RCC 7860 (cell line): ENCODE measurements at places on chromosomes 11 and 22.

GRCh38 chr11:31408201-31408600, 38.5 kb downstream of the DNAJC24 start:
- DNase-seq = no peak

- no peak for DNase-seq
Measured at GRCh38 chr11:83069441-83070043, 2.2 kb downstream of the RAB30 start.

- no peak for DNase-seq
Measured at GRCh38 chr11:127454856-127455255, 454.3 kb upstream of the KIRREL3 start.

DNA sequence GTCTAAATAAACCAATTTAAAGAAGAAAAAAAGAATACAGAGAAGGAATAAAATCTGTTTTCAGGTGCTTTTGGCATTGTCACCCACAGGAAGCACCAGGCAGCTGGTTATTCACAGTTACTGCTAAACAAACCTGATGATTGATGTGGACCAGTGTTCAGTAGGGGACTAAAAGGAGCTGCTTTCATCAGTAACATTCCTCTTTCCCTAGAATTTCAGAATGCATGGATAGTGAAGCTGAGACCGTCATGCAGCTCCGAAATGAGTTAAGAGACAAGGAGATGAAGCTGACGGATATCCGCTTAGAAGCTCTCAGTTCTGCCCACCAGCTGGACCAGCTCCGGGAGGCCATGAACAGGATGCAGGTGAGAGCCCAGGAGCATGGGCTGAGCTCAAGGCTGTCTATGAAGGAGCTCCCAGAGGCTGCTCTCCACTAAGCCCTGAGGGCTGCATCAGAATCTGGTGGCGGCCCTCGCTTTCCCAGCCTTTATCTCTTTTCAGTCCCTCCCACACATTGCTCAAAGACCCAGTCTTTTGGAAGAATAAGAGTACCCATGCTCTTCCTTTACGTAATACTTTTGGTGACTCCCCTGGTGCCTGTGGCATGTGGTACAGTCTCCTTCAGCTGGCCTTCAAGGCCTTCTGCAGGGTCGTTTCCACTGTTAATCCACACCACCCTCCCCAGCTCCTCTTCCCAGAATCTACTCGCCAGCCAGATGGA, 69.5 kb downstream of the DBX1 start:
- DNase-seq = no peak

GRCh38 chr11:66363187-66363601, 8.4 kb downstream of the SLC29A2 start:
- no peak for DNase-seq

DNA sequence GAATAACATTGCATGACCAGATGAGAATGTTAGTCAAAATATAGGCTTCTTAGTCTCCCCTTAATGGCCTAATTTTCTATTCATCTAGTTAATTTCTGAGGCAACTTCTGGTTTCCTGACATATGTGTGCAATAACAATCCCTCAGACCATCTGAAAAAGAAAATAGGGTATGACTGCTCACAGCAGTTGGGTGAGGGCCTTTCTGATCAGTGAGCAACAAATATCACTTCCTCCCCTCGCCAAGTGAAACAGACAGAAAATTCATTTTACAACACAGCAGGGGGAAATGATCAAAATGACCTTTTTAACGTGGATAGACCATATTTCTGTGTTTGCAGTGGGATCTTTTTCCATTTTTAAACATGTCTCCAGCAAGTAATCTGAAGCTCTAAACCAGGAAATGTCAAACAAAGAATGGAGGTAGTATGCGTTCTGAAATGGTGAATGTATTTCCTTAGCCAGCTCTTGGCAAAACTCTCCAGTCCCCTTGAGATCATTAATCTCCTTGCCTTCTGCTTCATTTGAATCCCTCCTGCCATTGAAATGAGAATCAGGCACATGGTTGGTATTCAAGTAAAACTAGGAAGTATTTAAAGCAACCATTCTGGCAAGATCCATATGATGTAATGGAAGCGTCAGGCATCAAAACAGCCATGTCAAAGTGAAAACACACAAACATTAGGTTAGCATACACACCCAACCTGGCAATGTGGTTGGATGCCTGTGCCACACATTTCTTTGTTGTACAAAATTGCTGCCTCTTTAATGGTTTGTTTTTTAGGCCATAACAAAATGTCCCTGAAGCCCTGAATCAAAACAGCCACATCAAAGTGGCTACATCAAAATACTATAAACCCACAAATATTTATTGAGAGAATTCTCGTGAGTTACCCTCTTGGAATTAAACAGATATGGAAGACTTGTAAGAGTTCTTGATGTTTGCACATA, 100.1 kb downstream of the SLC1A2 start:
- DNase-seq = no peak

DNA sequence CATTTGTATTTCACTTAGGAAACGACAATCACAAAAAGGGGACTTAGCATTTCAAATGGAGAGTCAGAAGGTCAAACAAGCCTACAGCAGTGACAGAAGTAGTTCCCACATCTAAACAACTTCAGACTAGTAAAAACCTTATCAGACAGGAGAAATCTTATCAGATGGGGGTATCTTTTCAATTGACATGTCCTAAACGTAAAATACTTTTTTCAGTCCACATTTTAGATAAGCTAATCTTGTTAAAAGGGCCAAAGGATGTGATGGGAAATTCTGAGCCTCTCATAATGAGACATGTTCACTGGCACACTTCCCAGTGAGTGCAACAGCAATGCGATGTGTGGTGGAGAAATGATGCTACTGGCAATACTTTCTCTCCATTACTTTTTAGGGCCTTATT, 2.4 kb downstream of the MAPK1 start:
- DNase-seq = peak; percentile 11

DNA sequence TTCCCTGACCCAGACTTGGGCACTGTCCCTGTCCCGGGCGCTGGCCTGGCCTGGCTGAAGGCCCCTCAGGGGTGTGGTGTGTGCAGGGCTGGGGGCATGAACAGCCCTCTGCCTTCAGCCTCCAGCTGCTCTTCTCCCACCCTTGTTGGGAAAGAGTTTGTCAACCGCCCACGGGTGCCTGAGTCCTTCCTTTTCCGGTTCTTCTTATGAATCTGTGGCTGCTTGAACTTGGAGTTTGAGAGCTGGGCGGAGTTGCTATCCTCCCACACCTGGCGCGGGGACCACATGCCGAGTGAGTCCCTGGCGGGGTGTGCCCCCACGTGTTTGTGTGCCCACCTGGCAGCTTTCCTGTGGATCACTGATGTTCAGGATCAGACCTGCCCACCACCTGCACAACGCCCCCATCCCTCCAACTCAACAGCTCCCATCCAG, 13.4 kb downstream of the NFAM1 start:
- DNase-seq = no peak

DNA sequence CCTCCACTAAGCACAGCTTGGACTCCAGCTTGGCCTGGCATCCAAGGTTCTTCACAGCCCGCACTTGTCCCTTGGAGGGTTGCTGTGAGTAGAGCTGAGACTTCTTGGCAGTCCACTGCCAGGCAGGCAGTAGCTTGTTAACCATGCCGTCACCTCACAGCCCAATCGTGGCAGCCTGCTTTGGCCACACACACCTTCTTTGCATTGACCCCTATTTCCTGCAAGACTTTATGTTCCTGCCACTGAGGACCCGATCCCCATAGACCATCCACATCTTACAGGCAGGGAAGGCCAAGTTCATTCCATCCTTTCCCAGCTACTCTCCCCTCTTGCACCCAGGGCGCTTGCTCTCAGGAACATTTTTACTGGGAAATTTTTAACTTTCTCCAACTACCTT, 2.5 kb upstream of the PYGM start:
- DNase-seq = no peak

- no peak for DNase-seq
Measured at GRCh38 chr11:47282462-47282861, 12.5 kb downstream of the MADD start.

DNA sequence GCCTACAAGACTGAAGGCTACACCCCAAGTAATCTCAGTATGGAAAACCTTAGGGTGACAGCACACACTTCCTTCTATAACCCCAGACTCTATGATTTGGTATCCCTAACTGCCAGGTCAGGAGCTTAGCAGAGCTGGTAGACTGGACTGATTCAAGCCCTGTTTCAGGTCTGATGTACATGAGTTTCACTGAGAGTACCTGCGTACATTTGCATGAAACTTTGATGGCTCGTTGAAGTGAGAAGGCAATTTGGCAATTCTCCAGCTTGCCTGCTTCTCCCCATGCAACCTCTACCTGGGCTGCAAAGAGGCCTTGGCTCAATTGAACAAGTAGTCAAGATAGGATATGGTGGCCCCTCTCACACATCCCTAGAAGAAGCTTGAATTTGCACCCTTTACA, 10.2 kb downstream of the FIBIN start:
- no peak for DNase-seq

DNA sequence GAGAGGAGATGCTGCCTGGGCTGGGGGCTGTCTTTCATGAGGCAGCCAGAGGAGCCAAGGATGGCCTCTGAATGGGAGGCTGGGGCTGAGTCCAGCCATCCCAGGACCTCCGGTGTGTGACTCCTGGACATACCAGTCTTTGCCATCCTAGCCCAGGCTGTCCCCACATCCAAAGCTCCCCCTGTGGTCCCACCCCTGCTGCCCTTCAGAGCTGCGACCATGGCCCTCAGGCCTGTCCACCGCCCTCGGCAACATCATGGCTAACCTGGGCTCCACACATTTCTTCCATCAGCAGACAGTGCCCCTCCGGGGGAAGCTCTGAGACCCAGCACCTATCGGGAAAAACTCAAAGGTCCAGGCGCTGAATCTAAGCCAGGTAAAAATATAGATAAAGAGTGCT, 324.4 kb downstream of the MN1 start:
- no peak for DNase-seq

DNA sequence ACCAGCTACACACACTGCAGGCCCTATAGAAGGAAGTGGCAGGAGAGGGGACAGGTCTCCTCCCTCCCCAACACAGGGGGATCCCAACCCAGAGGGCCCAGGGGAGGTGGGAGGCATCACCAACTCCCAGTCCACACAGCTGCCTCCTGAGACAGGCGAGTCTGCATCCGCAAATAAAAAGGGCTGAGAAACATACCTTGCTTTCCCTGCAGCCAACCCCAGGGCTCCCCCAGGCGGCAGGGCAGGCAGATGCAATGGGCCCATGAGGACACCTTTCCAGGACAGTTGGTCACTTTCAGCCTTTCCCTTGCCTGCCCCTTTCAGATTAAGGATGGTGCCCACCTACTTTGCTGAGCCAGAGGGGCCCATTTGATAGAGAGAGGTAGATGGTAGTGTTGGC, 180.0 kb downstream of the BRD1 start:
- no peak for DNase-seq

GRCh38 chr11:92225568-92226330, 1.1 kb downstream of the FAT3 start:
- DNase-seq = no peak

DNA sequence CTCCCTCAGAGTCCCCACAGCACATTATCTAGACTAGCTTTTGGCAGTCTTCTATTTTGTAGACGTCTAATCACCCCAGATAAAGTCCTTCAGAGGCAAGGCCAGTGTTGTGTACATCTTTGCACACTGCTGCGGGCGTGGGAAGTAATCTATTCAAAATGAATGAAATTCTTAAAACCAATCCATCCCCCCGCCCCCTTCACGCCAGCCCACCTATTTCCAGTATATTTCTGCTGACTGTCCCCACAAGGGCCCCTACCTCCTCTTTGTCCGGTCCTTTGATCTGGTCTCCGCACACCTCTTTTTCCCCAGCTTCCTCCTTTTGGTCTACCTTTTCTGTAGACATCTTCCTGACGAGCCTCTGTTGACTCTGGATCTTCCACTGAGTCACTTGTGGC, 375 bp downstream of the BSCL2 start:
- DNase-seq = no peak

- DNase-seq = no peak
Measured at GRCh38 chr11:125570952-125571351, 1.7 kb downstream of the EI24 start.

DNA sequence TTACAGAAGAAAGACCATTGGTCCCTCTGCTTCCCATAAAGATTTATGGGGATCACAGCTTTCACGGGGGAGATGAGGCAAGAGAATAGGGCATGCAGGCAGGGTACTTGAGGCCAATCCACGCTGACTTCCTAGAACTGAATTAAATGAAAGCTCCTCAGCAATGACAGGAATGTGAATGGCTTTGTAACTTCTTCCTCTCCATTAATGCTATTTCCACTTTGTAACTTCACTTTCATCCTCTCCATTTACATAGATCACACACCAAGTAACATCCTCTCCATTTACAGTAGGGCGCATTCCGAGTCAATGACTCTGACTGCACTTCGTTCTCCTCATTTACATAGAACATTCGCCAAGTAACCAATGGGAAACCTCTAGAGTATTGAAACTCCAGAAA, 89.8 kb downstream of the PIWIL4 start:
- DNase-seq = no peak

DNA sequence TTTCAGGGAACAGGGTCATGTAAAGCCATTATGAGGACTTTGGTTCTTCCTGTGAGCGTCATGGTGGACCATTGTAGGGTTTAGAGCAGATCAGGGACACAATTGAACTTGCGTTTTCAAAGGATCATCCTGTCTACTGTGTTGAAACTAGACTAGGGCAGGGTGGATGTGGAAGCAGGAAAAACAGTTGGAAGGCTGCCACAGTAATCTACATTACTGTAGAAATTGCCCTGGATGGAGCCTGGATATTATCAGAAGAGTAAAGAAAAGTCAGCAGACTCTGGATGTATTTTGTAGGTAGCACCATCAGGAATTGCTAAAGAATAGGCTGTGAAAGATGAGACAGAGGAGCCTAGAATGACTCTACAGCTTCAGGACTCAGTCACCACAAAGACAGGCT, 5.4 kb downstream of the POU2AF2 start:
- DNase-seq = no peak

- DNase-seq = no peak
Measured at GRCh38 chr22:48181263-48181955, 1419.0 kb downstream of the TBC1D22A start.

GRCh38 chr22:45319324-45319685, 9.6 kb downstream of the FAM118A start:
- DNase-seq = no peak

- DNase-seq = no peak
Measured at GRCh38 chr11:43693069-43693468, 12.5 kb downstream of the HSD17B12 start.

DNA sequence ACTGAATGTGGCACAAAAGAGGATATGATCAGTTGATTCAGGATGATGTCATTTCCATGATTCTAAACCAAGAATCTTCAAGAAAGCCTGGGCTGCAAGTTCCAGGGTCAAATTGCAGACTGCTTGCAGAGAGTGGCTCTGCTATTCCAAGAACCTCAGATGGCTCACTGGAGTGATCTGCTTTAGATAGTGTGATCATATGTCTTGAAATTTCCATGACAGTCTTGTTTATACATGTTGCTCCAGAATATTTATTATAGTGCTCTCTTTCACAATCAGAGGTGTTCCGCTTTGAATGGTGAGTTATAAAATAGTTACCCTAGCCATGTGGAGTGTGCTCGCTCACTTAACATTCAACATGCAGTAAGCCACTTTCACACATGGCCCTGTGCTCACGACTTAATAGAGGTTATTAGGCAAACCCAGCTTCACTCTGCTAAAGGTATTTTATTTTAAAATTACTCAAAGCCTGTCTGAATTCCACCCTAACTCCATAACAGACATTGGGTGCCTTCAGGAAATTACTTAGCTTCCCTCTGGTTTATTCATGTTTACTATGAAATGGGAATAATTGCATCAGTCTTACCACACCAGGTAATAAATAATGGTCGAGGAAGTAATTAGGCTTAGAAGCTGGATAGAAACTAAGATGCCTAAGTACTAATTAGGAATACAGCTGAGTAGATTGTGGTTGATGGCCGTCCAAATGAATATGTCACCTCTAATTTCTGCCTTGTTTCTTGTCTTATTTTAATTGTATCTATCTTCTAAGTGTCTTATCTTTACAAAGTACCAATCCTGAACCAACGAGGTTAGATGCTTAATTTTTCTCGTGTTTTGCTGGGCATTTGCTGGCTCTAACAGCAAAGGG, 187.9 kb downstream of the ETS1 start:
- DNase-seq = peak; percentile 8
